ENCODE measurements at places on chromosomes 1 and 21.

DNA sequence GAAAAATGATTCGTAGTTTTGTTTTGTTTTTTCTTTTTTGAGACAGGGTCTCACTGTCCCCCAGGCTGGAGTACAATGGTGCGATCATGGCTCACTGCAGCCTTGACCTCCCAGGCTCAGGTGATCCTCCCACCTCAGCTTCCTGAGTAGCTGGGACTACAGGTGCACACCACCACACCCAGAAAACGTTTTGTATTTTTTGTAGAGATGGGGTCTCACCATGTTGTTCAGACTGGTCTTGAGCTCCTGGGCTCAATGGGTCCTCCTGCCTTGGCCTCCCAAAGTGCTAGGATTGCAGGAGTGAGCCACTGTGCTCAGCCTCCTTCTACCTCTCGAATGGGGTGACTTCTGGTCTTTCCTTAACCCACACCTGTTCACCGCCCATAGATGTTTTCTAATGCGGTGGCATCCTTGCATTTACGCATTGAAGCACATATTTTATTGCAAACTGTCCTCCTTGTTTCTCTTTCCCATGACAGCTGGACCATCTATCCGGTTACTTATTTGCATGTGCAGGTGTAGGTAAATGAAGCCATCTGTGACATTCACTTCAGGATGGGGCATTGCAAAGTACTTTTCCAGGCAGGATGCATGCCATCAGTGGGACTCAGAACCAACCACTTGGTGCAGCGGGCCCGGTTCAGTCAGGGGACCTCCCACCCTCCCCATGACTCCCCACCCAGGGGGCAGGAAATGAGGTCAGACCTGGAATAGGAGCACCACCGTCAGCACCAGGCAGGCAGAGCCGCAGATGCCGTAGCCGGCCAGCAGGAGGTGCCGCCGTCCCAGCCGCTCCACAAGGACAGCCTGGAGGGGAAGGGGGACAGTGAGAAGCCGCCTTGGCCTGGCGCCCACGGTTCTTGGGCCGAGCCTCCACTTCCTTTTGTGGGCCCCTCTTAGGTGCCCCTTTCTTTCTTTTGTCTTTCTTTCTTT, 16.5 kb downstream of the SLC2A7 start:
- peak; percentile 17 for DNase-seq

DNA sequence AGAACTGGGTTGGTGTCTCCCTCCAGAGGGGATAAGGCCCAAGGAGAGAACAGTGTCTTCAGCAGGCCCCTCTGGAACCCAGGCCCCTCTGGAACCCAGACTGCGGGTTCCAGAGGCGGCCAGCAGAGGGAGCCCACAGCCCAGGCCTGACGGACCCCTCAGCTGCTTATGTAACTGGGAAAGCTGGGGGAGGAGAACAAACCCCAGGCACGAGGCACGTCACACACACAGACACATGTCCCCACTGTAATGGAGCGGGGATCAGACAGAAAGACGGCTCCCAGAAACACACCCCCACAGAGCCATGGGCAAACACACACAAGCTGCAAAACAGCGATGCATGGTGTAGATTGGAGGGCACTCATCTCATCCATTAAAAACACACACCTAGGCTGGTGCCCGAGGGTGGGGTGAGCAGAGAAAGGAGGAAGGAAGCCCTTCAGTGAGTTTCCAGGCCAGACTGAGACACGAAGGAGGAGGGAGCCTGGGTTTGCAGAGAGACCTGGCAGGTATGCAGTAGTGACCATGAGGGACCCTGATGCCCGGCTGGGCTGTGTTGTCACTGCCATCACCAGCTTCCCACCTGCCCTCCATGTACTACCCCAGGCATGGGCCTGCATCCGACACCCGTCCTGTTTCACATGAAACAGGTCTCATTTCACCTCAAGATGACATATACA, 2.8 kb upstream of the IGSF8 start:
- peak; percentile 64 for DNase-seq

- no peak for DNase-seq
Measured at GRCh38 chr1:7476861-7477547, 294.1 kb upstream of the VAMP3 start.

DNA sequence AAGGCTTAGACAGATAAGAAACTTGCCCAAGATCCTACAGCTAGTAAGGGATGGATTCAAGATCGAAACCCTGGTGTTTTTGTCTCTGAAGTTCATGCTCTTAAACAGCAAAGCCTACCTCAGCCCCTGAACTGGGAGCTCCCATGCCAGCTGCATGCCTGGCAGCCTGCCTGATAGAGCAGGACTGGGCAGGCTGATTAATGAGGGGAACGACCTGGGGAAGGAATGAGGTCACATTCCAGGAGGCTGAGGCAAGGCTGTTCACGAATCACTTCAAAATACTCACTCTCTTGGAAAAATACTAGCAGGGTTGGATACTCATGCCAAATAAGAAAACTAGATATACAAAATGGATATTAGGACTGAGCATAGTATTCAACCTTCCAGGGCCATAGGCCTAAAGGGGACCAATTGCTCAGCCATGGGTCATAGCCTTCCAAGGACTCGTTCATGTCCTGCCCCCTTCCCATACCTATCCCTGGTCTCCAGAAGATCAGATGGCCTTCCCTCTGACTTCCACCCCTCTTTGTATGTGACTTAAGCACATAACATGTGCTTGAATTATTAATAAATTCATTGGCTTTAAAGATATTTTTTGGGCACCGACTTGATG, 15.6 kb upstream of the TACSTD2 start:
- DNase-seq: no peak

GRCh38 chr1:34441259-34442069, 264.8 kb downstream of the C1orf94 start:
- DNase-seq: no peak

DNA sequence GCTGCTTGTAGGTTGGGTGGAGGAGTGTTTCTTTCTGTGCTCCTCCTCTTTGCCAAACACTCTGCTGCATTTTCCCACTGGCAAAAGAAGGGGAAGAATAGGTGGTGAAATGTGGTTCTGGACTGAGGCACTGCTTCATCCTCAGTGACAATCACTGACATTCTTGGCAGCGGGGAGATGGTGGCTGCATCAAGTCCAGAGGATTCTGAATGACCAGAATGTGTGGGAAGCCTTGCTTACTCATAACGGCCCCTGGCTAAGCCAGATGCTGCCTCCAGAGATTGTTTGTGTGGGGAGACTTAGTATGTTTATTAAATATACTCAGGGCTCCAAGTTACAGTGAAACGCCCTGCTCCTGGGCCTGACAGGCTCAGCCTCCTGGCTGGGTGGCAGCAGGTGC, 160.3 kb downstream of the CACNA1E start:
- no peak for DNase-seq

DNA sequence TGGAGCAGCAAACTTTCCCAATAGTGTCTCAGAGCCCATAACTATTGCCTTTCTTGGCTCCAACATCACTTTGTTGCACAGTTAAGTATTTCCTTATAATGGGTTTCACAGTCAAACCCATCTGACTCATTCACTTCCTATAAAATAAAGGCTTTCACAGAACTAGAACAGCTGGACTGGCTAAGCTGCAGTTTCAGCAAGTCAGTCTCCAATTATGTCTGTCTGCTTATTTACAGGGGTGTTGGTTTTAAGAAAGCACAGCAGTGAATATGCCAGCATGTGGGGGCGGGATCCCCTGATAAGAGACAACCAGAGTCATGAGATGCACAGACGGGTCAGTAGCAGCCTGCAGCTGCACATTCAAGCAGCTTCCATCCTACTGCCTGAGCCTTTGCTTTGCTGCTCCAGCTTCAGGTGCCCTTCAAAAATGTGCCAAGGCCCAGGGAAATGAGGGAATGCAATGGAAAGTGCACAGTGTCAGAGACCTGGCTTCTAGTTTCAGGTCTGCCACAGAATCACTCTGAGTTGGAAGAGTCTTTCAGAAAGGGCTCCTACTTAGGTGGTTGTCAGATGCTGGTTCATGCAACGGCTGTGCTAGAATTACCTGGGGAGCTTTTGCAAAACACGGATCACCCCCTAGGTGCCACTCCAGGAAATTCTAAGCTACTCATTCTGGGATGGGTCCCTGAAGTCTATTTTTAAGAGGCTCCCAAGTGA, 24.8 kb downstream of the RNF19B start:
- DNase-seq: no peak

DNA sequence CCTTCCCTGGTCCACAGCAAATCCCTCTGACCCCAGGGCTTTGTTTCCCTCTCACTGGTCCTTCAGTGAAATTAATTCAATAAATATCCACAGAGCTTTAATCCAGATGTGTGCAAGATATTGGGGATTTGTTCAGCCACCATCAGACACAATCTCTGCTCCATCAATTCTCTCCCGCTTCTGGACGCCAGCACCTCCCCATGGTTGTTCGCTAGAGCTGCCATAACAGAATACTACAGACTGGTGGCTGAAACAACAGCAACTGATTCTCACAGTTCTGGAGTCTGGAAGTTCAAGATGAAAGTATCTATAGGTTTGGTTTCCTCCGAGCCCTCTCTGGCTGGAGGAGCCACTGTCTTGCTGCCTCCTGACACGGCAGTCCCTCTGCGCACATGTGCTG, 303.9 kb downstream of the SMYD3 start:
- DNase-seq: no peak

- no peak for DNase-seq
Measured at GRCh38 chr1:51093581-51093980, 8.4 kb upstream of the C1orf185 start.

- peak; percentile 34 for DNase-seq
Measured at GRCh38 chr21:44304877-44305293, 5.0 kb downstream of the PFKL start.

DNA sequence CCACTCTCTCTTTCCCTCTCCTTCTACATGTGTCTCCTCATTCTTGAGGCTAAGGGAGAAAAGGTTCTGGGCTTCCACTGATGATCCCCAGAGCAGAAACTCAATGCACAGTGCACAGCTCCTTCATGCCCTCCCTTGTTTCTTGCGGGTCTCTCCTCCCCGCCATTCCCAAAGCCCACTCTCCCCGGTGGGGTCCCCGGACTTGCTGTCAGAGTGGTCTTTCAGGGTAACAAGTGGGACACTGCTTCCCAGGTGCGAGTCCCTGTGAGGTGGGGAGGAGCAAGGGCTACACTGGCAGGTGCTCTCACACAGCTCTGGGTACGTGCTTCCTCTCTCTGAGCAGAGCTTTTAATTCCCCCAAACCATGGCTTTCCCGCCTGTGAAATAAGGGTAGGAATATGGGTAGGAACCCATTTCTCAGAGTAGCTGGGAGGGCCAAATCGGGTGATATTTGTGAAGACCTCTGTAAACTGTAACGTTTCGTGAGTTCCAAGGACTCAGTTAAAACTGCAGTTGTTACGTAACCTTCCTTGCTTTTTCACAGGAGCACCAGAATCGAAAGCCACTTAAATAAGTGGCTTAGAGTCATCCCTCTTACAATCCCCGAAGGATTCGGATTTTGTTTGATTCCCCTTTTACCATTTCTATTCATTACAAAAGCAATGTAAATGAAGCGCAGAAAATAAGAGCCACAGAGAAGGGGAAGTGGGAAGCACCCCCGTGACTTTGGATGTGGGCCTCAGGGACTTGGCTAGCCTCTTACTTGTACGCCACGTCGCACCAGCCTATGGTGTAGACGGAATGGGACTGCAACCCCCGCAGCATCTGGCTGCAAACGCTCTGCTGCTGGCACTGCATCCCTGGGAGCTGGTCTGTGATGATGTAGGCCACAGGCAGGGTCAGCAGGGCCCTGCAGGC, 6.2 kb downstream of the PGLYRP3 start:
- DNase-seq: no peak

DNA sequence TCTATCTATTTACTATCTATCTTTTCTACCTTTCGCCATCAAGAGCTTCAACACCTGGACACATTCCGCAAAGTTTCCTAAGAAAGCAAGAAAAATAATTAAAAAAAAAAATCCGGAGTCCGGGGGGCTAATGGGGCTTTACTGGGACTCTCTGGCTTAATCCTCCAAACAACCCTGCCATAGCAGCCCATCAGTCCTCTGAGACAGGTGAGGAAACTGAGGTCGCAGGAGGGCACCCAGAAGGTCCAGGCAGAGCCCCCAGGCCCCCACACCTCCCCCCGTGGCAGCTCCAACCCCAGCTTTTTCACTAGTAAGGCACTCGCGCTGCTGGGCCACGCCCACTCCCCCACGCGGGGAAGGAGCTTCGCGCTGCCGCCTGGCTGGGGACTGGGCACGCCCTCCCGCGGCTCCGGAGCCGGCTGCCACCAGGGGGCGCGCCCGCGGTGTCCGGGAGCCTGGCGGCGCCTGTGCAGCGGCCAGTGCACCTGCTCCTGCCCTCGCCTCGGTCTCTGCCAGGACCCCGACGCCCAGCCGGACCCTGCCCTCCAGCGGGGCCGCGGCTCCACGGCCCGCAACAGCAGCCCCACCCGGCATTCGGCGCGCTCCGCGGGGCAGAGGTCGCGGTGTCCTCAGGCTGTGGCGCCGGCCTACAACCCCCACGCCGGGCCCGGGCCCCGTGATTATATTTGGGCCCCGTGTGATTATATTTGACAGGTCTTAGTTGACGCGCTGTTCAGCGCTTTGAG, 54.1 kb upstream of the SAMD11 start:
- DNase-seq: peak; percentile 83

GRCh38 chr1:117493906-117494305, 111.9 kb upstream of the TENT5C start:
- no peak for DNase-seq

DNA sequence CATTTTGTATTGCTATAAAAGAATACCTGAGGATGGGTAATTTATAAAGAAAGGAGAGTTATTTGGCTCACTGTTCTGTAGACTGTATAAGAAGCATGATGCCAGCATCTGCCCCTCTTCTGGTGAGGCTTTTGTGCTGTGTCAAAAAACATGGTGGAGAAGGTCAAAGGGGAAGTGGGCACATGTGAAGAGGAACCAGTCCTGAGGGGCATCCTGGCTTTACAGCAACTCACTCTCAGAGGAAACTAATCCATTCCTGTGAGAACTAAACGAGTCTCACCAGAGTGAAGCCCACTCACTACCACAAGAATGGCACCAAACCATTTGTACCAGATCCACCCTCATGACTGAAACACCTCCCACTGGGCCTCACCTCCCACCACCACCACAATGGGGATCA, 18.8 kb upstream of the SELP start:
- DNase-seq: no peak

DNA sequence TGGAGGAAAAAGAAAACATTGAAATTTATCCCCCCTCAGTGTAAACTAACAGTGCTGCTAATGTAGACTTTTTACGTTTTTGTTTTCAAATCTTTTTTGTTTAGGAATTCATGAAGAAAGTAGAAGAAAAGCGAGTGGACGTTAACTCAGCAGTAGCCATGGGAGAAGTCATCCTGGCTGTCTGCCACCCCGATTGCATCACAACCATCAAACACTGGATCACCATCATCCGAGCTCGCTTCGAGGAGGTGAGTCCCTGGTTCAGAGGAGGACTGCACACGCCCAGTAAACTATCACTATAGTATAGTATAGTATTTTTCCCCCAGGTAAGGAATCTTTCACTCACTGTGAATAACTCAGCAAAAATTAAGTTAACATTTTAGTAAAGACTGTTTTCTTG, 37.8 kb upstream of the BMP8A start:
- no peak for DNase-seq

DNA sequence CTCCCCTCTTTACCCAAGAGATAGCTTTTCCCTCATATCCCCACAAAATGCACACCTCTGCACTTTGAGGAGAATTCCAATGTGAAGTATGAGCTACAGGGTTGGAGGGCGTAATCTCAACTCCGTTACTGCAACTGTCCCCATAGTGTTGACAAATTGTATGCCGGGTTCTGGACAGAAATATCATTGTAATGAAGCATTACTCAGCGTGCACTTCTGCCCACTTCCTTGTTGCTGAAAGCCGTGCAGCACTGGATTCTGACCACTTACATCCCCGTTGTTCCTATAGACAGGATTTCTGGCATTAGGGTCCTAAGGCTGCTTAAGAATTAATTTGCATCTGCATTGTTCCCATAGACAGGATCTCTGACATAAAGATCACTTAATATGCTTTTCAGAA, 205.6 kb downstream of the RHOU start:
- DNase-seq: no peak

- DNase-seq: no peak
Measured at GRCh38 chr21:41367945-41368734, 6.3 kb downstream of the MX2 start.
